ENCODE measurements at places on chromosomes 5 and 9.

- peak; percentile 95 for DNase-seq
Observed at GRCh38 chr5:172868924-172869591, 35.0 kb downstream of the ERGIC1 start.

GRCh38 chr5:154384480-154385235 lies 61.1 kb upstream of the SAP30L start:
- DNase-seq: no peak

- DNase-seq: no peak
Observed at GRCh38 chr9:4048441-4048840, 251.4 kb downstream of the GLIS3 start.

- DNase-seq: no peak
Observed at GRCh38 chr5:144142824-144143162, 27.7 kb downstream of the YIPF5 start.

- no peak for DNase-seq
Observed at GRCh38 chr5:56116599-56117141, 116.5 kb downstream of the ANKRD55 start.

GRCh38 chr9:93898502-93899426 lies 56.4 kb downstream of the BARX1 start:
- no peak for DNase-seq

DNA sequence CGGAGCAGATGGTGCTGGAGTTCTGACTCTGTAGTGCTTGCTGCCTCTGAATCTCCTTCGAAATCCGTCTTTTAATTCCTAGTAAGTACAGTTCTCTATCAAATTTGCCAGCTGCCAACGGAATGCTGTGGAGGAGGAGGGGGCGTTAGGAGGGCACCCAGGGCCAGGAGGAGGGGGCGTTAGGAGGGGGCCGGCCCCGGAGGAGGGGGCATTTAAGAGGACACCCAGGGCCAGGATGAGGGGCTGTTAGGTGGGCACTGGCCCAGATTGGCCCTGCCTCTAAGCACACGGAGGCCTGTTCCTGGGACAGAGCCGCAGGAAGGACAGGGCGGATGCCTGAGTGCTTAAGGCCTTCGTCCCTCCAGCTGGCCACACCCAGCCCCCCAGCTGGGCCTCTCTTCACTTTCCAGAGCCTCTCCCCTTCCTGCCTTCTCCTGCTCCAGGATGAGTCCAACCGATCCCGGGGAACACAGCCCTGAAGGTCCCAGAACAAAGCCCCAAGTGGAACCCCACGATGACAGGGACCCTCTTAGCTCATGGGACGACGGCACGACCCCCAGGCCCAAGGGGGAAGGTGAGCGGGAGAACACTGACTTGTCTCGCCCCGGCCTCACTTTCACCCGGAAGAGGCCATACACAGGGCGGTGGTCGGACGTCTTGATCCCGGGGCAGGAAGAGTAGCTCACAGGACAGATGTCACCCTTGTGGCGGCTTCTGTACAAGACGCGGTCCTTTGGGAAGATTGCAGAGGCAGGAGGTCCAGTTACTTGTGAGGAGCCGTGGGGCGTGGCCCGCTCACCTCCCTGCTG lies 9.8 kb downstream of the INPP5E start:
- peak; percentile 63 for DNase-seq

DNA sequence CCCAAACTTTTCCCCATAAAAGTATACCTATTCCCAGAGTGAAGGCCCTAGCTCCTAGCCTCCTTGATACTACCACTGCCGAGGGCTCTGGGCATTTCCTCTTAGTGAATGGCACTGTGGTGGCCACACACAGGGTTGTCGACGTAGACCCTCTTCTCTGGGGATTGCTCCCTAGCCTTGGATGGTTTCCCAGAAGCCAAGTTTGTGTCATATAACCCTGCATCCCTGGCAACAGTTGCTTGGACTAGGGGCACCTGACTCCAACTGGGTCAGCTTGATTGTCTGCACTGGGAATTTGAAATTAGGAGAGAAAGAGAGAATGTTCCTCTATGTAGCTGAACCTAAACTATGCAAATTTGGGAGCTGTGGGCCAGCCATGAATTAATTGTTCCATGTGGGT lies 32.3 kb upstream of the KIF2A start:
- DNase-seq: no peak

GRCh38 chr9:128627127-128627715 lies 29.4 kb downstream of the DYNC2I2 start:
- peak; percentile 68 for DNase-seq

GRCh38 chr9:136659861-136660784 lies 2.6 kb upstream of the EGFL7 start:
- no peak for DNase-seq

DNA sequence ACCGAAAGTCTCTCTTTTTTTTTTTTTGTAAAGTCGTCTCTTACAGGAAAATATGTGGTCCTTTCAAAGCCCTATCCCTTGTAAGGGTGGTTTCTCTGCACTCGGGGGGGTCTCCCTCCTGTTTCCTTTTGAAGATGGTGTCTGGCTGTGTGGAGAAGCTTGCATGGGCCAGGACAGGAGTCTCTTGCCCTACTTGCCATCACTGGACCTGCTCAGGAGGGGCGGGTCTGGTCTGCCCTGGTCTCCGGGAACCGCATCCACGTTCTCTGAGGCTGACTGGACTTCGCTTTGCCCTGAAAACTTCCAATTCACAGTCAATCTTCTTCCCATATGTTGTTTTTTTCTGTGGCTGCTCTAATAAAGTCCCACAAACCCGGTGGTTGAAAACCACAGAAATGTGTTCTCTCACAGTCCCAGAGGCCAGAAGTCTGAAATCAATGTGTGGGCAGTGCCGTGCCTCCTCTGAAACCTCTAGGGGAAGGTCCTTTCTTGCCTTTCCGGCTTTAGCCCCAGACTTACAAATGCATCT lies 92.9 kb upstream of the IER5L start:
- DNase-seq: no peak

DNA sequence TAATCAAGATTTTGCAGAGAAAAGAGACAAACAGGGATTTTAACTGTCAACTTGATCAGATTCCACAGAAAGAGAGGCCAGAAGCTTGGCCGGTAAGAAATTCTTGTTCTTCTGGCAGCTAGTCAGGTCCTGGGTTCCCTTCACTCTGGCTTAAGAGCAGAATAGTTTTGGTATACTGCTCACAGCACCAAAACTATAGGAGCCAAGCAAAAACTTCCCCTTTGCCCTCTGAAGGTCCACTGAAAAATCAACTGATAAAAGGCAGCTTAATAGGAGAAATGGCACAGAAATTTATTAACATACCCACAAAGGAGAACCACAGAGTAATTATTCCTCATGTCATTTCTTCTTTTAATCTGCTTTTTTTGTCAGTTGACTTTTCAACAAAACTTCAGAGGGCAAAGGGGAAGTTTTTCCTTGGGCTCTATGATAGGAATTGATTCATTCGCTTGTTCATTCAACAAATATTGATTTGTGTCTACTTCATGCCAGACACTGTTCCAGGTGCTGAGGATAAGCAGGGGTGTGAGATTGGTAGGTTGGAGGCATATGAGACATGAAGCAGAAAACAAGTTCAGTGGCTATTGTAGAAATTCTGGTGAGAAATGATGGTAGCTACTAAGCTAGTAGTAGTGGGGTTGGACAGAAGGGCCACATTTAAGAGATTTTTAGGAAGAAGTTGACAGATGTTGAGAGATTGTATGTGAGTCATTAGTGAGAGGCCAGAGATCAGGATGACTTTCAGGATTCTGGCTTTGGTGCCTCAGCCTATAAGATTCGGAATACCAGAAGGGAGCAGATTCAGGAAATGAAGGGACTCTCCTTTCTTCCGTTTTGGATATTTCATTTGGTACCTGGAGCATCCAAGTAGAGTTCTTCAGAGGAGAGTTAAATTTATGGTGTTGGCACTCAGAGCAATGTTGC lies 20.6 kb upstream of the NNT start:
- DNase-seq: no peak

GRCh38 chr9:69660304-69660703 lies 11.9 kb downstream of the APBA1 start:
- DNase-seq: no peak

- no peak for DNase-seq
Observed at GRCh38 chr9:20186231-20186630, 397.4 kb upstream of the SLC24A2 start.

GRCh38 chr5:14171621-14172020 lies 28.5 kb downstream of the TRIO start:
- DNase-seq: no peak

DNA sequence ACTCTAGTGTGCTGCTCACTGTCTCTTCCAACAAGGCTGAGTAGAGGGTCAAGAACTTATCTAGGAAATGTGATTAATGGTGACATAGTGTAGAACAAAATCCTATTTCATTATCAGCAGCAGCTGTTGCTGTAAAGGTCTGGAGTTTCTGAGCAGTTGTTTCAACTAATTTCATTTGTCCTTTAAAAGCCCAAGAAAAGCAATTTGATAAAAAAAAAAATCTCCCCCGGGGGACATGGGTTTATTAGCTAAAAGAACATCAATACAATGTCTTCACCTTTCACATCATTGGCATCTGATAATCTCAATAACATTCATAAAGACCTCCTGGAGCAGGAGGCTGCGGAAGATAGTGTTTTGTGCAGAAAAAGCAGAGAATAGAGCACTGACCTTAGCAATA lies 468.1 kb downstream of the KCTD16 start:
- no peak for DNase-seq

GRCh38 chr9:107243742-107244141 lies 39.3 kb upstream of the RAD23B start:
- no peak for DNase-seq

- DNase-seq: no peak
Observed at GRCh38 chr9:134057751-134058701, 9.8 kb downstream of the BRD3 start.

DNA sequence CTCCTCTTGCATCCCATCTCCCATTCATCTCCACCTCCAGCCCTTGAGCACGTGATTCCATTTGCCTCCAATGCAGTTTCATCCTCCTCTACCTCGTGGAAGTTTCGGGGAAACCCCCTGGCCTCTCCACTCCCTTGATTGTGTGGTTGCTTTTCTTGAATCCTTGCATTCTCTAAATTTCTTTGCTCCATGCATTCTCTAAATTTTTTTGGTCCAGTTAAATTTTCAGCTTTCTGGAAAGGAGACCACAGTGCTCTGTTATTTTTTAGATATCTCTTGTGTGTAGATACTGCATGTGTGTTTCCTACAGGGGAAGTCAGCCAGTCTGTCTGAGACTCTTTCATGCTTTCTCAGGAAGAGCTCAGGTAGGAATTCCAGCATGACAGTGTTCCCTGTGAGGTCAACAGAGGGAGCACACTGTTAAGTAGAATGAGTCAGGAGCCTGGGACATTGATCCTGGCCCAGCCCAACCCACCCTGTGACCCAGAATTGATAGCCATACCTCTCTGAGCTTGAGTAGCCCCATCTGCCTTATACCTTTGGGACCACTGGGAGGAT lies 52.8 kb downstream of the AMBP start:
- DNase-seq: no peak

DNA sequence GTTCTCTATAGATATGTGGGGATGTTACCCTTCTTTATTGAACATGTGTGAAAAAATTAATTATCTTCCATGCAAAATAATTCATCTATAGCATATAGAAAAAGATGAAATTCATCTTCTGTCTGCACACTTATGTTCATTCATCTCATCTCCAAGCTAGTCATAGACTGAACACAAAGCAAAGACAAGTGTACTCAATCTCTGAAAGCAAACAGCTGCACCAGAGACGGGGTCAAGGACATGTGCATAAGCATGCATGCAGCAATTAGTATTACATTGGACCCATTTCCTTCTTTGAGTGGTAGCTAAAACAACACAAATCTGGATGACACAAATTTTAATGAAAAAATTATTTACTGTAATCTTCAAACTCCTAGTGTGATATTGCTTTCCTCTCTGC lies 547.0 kb upstream of the COX7C start:
- no peak for DNase-seq

GRCh38 chr9:137216188-137216965 lies 5.7 kb downstream of the RNF208 start:
- no peak for DNase-seq

DNA sequence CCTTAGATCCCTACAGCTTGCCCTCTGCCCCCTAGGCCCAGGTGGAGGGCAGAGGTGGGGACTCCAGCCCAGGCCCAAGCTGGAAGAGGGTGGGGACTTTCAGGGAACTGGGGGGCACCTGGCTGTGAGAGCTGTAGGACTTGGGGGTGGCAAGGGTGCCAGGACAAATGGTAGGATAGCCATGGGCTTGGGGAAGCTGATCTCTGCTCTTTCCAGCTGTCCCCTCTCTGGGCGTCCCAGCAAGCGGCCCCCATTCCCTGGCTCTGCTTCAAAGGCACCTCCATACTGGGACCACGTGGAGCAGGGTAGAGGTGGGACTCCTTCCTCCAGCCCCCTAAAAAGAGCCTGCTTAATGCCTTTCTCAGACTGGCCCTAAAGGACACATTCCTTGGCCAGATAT lies 385 bp downstream of the LTC4S start:
- no peak for DNase-seq

DNA sequence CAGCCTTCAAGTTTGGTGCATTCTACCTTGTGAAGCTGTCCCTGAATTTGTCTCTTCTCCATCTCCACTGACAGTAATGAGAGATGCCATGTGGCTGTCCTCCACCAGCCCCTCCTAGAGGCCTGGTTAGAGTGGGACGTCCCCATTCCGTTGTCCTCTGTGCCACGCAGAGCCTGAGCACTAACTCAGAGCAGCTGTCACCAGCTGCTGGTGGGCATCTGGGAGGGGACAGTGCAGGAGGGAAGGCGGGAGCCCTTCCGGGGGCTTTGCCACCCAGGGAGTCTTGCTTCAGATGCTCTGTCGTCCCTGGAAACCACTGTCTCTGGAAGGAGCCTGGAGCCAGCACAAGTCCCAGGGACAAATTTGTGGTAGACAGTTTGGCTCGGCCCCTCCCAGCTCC lies 78.6 kb downstream of the PDZD2 start:
- DNase-seq: no peak

DNA sequence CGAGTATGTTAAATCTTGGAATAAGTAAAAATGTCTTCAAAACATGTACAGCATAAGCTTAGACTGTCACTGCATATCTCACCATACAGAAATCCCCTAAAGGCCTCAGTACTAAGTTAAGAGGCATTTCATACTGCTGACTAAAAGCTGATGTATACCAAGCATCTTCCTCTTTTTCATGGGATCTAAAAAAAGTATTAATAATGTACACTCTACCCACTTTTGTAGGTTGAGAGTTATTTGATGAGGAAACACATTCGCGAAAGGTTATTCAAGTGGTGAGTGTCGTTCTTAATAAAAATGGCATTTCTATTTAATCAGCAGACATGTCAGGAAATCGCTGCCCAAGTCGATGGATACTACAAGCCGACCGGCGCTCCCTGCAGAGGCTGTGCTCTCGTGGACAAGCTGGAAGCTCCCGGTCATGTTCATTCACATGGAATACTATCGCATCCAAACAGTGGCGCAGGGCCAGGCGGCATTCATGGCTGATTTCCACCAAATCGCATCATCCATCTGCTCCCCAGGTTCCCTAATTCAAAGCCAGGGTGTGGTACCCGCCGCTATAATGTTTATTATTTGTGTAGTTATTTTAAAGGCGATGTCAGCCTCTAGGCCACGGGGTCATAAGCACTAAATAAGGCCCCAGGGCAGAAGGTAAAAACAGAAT lies 724 bp downstream of the SGTB start:
- DNase-seq: peak; percentile 53

DNA sequence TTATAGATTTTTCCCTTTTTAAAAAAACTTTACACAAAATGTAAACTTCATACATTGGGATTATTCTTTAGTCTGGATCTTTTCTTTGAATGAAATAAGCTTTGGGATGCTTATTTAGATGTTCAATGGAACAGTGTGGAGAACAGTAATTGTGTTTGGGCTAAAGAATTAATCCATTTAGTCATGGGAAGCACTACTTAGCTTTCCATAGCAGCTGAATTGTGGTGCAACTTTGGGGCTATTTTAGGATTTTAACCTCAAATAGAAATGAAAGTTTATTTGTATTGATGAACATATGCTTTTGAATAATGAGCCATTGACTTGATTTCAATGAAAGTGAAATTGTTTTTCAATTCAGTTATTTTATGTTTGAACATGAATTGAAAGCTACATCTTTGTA lies 72.4 kb downstream of the ZCCHC7 start:
- no peak for DNase-seq

Data from posterior cingulate gyrus (tissue), 11 donors.